ENCODE measurements at places on chromosomes 1 and 21.

GRCh38 chr1:84928979-84929378 is 36.0 kb upstream of the LPAR3 start:
- DNase-seq = no peak

GRCh38 chr1:232704256-232704655 is 74.3 kb upstream of the SIPA1L2 start:
- DNase-seq = no peak

- DNase-seq = no peak
Observed at GRCh38 chr1:93692026-93692425, 10.4 kb upstream of the BCAR3 start.

- no peak for DNase-seq
Observed at GRCh38 chr21:20276954-20277353, 721.3 kb upstream of the NCAM2 start.

DNA sequence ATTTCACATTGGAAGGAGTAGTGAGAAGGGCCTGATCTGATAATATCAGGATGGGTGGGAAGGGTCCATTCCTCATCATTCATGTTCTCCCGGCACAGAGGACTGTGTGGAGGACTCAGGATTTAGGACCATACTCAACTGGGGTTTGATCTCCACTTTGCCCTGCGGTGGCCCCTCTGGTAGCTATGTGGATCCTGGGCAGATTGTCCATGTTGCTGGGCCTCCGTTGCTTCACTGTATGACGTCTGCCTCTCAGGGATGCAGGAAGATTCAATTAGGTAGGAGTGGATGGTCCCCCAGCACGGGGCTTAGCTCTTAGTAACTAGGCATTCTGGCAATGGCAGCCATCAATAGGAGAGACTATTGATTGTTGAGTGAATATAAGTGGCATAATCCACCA is 2.3 kb downstream of the ETS2 start:
- DNase-seq = no peak
